ENCODE measurements at places on chromosomes 4 and X.

- no peak for DNase-seq
These were observed 1.3 kb upstream of the ITM2A start for GRCh38 chrX:79368441-79368840.

DNA sequence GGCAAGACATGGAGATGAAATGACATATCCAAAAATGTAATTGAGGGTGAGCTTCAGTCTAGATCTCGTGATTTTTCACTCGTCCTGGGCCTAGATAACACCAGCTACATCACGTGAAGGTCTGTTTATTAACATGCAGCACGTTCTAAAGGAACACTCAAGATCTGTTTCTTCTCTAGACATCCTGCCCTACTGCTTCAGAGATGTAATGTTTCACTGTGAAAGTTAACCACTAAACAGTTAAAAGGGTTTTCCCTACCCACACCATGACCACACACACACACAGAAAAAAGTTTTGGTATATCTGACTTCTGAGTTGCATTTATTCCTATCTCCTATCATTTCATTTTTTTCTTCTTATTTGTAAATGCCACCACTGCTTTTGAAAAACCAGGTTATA, 52.3 kb upstream of the SMIM31 start:
- DNase-seq: no peak

- no peak for DNase-seq
These were observed 10.1 kb downstream of the SEC24D start for GRCh38 chr4:118825799-118826198.

GRCh38 chr4:164485136-164485535, 268.8 kb upstream of the SMIM31 start:
- no peak for DNase-seq

DNA sequence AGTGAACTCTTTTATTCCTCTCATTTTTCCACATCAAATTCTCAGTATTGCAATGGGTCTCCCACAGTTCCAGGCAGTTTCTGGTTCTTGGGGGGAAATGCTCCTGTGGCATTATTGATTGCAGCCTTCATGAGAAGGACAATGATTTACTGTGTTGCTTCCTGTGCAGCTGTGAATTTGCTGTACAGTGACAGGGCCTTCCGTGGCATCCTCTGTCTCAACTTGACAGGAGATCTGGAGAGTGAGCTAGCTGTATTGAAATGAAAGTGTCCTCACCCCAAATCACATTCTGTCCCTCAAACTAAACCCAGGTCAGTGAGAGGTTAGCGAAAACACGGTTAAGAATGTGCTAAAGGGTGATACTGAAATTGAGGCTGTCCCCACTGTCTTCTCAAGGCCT, 77.1 kb upstream of the ATOH1 start:
- DNase-seq: no peak

DNA sequence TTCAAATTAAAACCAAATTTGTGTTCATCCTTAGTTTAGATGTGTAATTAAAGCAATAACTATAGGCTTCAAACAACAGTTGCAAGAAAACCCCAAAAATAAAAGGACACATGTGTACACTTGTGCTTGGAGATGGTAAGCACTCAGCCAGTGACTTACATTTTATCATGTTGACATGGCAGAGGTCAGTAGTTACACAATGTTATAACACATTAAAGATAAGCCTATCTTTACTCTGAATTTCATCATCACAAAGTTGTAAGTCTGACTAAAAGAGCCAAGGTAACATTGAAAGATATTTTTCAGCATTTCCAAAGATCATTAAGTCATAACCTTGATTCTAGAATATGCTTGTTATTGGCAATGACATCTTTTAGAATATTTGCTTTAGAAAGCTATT, 98.5 kb upstream of the PNPLA4 start:
- no peak for DNase-seq

- no peak for DNase-seq
These were observed 249.1 kb downstream of the GBA3 start for GRCh38 chr4:22941688-22942375.

All from activated effector memory CD4-positive, alpha-beta T cell treated with anti-CD3 and anti-CD28 coated beads, Interleukin-2, amount 50 U/mL, for 16 hours (primary cell).